ENCODE measurements at places on chromosomes 6 and 20.
A peak's percentile ranks its signal among the peaks of the same experiment; 100 is the strongest.

GRCh38 chr6:33343953-33344611 is 26.5 kb upstream of the ZBTB22 start:
- no peak for DNase-seq

GRCh38 chr6:138975815-138976214 is 12.2 kb downstream of the REPS1 start:
- DNase-seq, result no peak

GRCh38 chr20:18497603-18498002 is 578 bp upstream of the RBBP9 start:
- no peak for DNase-seq

- DNase-seq, result peak; percentile 85
Measured at GRCh38 chr6:26536571-26537159, 1.5 kb upstream of the HMGN4 start.

DNA sequence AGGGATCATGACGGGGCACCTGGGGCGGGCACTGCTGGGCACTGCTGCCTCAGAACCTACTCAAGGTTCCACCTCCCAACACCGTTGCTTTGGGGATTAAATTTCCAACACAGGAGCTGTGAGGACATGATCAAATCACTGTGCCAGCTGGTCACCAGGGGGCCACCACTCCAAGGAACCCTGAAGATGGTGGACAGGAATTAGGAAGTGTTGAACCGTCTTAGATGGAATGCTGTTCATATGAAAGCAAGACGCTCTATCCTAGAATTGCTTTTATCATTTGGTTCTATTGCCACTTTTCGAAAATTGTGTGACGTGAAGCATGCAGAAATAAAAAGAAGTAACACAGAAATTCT is 140.3 kb downstream of the DLL1 start:
- no peak for DNase-seq

DNA sequence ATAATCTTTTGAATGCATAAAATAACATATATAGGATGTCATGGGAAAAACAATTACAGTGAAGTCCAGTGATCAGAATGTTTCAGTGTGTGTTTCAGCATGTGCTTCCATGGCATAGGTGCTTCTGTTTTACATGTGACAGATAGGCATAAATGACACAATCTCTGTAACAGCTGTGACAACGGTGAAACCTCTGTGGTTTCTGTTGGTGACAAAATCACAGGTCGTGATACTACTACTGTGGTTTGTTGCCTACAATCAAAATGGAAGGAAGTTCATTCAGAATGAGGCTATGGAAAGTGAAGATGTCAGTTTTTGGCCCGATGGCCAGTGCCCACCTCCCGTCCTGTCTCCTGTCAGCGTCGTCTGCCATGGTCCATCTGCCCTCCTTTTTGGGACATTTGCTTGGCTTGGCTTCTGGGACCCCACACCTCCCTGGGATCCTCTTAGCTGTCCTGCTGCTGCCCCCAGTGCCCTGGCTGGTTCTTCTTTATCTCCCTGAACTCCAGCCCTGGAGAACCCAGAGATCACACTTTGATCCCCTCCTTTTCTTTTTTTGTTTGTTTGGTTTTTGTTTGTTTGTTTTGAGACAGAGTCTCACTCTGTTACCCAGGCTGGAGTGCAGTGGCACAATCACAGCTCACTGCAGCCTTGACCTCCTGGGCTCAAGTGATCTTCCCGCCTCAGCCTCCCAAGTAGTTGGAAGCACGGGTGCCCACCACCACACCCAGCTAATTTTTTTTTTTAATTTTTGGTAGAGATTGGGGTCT is 79.3 kb upstream of the NAA20 start:
- DNase-seq, result no peak

GRCh38 chr6:16452348-16452747 is 214.0 kb downstream of the GMPR start:
- DNase-seq, result no peak

DNA sequence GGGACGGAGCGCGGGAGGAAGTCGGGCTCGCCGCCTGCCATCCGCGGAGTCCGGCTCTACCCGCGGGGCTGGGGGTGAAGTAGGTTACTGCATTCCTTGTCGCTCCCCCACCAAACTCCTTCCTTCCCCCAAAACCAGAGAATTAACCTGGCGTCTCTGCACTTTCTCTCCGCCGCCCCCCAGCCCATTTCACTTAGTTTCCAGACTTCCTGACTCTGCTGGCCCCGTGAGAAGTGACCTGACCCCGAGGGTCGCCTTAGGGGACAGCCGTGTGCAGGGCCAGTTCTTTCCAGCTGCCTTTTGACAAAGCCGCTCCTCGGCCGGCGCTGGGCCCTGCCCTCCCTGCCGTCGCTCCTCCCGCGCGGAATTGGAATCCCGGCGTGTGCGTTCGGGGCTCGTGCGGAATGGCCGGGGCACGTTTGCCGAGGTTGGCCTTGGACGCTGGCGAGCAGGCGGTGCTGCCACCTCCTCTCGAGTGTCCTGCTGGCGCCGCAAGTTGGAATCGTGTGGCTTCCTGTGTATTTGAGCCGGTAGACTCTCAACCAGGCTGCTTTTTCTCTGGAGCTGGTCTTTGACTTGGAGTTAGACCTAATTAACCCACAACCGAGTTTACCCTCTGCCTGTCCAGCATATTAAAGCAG is 650 bp downstream of the DCBLD1 start:
- peak; percentile 50 for DNase-seq

DNA sequence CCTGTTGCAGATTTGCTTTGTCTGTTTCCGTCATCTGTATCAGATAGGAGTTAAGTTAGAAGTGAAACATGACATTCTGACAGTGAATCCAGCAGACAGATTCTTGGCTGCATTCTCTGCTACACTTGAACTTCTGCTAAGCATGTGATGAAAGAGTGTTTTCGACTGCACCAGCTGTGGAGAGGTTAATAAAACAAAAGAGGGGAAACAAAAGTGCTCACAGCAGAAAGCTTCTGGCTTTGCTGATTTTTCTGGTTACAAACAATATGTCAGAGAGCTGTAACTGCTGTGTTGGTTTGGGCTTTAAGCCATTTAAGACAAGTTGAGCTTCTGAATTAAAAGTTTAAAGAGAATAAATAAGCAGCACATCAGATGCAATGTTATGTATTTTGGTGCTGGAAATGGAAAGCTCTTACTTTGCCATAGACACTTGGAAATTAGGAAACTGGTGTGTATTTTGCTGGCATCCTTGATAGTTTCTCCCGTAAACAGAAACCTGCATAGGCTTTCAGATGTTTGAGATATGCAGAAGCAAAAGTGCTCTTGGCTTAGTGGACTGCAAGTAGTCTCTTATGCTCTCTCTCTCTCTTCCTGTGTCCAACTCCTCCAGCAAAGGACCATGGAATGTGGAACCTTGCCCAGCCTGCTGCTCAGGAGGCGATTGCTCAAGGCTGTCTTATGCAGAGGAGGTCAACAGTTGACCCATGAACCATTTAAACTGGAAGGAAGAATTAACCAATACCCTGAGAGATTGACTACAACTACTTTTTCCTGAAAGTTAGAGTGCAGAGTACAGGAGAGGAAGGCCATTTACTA is 104.9 kb downstream of the RPS12 start:
- DNase-seq, result peak; percentile 93

- no peak for DNase-seq
Measured at GRCh38 chr20:52593654-52594053, 378.5 kb upstream of the TSHZ2 start.

DNA sequence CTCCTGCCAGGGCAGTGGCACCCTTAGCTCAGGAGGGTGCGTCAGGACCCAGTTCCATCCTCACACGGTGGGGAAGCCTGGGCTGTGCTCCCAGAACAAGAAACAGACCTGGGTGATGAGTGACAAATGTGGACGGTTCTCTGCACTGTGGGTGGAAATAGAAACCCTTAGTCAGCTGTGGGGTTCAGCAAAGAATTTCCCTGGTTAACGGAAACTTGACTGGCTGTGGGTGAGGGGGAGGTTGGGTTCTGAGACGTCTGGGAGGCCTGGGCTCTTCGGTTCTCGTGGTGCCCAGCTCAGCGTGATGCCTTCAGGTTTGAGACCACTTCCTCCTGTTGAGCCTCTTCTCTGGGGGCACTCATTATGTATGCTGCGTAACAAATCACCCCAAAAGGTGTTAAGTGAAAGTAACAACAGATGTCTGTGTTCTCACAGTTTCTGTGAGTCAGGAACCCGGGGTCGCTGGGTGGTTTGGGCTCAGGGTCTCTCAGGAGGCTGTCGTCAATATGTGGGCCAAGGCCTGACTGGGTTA is 53.1 kb upstream of the FAM83D start:
- no peak for DNase-seq

DNA sequence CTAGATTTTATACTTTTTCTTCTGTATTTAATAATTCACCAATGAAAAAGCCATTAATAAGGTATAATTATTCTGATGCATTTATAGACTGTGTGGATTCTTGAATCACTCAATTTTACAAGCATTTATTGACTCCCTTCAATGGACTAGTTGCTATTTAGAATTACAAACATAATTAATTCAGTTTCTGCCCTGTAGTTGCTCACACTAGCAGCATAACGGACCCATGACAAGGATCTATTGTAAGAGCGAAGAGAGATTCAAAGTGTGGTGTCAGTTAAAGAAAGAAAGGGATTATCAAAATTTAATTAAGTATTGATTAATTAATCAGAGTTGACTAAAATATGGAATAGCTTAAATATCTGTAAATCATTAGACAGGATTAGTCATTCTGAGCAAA is 602.6 kb upstream of the PTCHD4 start:
- DNase-seq, result no peak

DNA sequence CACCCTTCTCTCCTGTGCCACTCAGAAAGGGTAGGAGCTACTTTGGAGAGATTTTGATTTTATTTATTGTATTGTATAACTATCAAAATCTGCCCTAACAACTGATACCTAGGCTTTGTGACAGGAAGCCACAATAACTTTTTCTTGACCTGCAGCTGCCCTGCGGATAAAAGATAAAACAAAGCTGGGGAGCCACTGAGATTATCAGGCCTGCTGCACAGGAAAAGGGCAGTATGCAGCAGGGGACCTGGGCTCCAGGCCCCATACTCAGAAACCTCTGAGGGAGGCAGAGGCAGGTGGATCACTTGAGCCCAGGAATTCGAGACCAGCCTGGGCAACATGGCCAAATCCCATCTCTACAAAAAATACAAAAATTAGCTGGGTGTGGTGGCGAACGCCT is 980 bp upstream of the SNX21 start:
- no peak for DNase-seq

- peak; percentile 64 for DNase-seq
Measured at GRCh38 chr20:34709831-34710567, 5.9 kb downstream of the TP53INP2 start.

DNA sequence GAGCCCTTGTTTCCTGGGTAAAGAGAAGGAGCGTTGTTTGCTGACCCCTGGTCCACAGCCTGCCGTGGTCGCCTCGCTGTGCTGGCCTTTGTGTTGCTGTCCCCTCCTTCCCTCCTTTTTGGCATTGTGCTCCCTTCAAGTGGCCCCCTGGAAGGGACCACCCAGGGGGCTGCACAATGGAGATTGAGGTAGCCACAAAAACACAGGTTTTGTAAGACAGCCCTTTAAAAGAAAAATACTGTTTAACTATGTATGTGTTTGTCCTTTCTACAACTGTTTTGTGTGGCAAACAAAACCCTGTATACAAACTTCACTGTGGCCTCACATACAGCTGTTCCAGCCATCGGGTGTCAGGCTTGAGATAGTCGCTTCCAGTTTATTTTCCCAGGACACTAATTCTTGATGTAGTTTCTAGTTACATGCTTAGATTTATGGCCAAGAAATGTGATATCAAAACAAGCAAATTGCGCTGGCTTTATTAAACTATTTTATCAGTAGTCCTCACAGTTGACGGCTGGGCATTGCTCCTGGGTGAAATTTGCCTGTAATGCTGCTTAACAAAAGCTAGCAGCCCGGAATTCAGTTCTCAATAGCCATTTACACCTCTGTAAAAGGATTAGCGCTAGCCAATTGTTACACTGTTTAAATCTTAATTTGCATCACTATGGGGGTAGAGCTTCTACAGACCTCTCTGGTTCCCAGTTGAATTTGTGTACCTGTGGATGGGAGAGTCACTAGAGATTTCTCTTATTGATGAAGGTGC is 64.1 kb downstream of the KIZ start:
- DNase-seq, result no peak

GRCh38 chr6:137808836-137809315 is 58.2 kb upstream of the TNFAIP3 start:
- no peak for DNase-seq

DNA sequence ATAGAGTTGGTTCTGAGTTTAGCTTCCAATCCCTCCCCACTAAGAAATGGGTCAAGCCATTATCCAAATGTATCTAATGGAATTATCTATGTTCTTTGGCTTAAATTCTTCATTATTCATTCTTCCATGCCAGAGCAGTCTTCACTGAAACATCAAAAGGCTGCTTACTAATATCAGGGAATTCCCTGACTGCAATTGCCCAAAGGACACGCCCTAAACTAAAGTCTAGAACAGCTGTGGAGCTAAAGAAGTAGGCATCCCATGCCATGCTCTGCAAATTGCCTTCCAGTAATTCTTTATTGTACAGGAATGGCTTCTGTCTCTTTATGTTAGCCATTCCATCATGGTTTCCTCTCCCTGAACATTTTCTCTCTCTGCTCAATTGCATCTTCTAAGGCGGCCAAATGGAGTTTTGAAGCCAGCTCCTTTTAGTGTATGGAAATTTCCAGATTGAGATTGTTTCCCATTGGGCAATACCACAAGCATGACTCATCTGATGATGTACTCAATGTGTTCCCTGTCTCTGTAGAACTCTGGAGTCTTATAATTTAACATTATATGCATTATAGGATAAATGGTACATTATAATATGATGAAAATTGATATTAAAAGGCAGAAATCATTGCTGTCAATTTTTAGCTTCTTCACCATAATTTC is 28.8 kb upstream of the TSHZ2 start:
- peak; percentile 56 for DNase-seq

DNA sequence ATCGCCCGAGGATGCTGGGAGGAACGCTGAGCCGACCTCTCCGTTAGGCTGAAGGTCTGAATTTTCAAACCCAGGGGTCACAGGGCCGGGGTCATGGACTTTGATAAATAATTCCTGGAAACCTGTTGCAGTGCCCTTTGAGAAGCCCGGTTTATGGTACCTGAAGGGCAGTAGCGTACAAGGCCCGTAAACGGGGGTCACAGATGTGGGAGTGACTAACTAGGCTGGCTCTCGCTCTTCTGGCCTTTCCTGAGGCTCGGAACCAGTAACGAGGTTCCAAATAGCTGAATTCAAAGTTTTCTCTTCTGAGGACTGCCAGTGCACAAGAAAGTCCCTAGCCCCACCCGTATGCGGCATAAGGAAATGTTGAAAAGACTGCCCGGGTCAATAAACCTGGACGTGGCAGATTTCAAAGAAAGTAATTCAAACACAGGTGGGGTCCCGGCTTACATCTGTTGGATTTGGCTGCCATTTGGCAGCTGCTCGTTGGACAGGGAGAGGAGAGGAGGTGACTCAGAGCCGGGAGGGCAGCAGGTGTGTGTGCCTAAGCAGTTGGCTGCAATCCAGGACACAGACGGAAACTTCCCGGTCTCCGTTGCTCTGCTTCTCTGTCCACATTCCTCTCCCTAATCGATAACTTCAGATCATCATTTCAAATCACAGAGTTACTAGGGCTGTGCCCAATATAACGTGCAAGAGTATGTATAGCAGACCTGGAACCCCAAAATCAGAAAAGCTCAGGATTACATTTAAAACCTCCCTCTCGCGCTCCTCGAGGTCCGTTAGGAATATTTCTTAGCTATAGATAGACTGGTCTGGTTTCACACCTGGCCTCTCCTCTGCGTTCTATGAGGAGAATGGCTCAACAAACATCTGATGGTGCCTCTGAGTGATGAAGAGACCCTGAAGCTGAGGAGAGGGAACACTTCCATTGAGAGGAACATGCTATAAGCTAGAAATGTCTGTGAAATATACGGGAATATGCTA is 765 bp upstream of the GMDS start:
- peak; percentile 41 for DNase-seq
